HAP-1 (cell line): ENCODE measurements at places on chromosomes 13 and 19.

DNA sequence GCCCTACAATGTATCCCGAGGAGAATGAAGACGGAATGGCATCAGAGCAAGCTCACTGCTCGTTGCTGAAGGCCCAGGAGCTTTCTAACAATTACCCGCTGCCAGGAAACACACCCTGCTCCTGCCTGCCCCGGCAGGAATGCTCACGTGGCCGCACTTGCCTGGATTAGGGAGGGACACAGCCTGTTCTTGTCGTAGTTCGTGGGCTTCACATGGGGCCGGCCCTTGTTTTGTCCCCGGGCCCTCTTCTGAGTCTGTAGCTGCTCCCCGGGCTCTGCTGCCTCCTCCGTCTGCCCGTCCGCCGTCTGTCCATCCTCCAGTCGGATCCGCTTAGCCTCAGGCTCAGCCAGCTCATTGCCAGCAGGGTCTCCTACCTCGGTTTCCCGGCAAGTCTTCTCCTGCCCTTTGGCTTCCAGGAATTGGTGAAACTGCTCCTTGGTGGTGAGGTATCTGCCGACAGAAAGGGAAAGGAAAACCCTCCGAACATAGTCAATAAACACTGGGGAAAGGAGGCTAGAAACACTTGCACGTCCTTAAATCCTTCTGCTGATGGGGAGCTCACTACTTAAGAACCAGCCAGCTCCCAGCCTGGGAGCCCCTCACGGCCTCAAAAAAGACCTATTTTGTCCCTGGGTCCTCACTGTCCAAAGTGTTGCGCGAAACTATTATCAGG lies 941 bp downstream of the DUS3L start:
- no peak for DNase-seq

GRCh38 chr19:43811837-43812236 lies 9.6 kb upstream of the LYPD5 start:
- no peak for DNase-seq

- peak; percentile 55 for DNase-seq
Measured at GRCh38 chr13:31209172-31209840, 9.5 kb downstream of the B3GLCT start.

DNA sequence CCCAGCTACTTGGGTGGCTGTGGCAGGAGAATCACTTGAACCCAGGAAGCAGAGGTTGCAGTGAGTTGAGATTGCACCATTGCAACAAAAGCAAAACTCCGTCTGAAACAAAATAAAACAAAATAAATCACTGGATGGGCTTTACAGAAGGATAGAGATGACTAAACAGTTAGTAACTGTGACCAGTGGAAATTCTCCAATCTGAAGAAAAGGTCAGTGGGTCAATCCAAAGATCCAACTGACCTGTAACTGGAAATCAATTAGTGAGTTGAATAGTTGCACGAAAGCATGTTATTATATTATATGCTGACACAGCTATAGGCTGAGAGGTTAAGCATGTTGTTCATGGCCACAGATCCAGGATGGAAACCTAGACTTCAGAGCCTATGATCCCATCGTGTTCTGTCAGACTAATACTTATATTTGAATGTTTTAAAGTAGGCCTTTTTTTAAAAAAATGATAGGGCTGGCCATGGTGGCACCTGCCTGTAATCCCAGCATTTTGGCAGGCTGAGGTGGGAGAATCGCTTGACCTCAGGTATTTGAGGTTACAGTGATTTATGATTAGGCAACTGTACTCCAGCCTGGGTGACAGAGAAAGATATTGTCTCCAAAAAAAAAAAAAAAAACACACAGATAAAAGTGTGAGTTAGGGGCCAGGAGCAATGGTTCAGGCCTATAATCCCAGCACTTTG lies 1.4 kb downstream of the ECH1 start:
- DNase-seq: no peak

DNA sequence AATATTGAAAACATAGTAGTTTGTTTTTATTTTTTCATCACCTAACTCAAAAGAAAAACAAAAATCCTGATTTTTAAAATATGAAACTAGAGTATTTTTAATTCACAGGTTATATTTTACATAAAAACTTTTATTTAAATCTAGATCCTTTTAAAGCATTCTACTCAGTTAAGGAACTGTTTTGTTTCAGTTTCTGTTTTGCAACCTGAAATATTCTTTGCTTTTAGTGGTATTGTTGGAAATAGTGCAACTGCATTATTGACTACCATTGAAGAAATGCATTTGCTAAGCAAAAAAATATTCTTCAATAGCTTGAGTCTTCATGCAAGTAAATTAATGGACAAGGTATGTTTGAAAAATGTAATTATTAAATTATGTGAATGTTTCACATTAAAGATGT lies 43.8 kb downstream of the COG6 start:
- no peak for DNase-seq

DNA sequence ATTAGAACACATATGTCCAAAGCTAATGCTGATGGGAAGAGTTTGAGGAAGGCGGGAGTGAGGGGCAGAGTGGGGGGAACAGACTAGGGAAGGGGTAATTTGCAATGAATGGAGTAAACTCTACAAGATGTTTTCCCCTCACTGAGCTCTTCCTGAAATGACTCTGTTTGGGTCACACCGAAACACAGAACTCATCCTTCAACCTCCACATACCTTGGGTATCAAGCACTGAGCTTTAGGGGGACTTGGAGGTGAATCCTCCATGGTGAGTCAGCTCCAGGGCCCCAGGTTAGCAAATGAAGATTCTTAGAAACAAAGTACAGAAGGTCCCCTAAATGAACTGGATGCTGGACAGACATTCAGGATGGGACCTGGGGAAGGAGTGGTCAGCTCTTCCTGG lies 1.3 kb upstream of the SIGLEC10 start:
- no peak for DNase-seq

- DNase-seq: no peak
Measured at GRCh38 chr19:55284405-55285058, 735 bp downstream of the BRSK1 start.

GRCh38 chr13:48542581-48543341 lies 9.9 kb upstream of the RCBTB2 start:
- peak; percentile 25 for DNase-seq

GRCh38 chr13:84446972-84447639 lies 564.8 kb upstream of the SLITRK1 start:
- DNase-seq: no peak

DNA sequence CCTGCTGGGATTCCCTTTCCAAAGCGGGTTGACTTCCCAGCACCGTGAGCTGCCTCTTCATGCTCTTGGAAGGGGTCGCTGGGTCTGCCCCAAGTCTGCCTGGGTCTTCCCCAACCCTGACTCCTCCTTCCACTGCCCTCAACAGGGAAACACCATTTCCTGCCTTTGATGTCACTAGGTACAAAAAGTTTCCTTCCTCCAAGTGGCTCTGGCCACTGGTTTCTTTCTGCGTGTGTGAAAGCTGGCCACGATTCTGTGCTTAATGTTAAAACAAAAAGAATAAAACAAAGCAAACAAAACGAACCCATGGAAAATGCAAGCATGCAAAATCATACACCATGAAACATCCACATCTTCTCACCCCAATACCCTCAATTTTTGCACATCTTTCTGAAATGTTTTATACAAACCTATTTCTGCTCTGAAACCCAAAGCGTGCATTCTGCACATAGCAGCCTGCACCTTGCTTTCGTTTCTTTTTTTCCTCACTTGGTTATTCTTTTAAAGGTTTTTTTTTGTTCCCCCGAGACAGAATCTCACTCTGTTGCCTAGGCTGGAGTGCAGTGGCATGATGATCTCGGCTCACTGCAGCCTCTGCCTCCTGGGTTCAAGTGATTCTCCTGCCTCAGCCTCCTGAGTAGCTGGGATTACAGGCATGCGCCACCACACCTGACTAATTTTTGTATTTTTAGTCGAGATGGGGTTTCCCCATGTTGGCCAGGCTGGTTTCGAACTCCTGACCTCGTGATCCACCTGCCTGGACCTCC lies 12.5 kb upstream of the TNFSF9 start:
- DNase-seq: no peak

DNA sequence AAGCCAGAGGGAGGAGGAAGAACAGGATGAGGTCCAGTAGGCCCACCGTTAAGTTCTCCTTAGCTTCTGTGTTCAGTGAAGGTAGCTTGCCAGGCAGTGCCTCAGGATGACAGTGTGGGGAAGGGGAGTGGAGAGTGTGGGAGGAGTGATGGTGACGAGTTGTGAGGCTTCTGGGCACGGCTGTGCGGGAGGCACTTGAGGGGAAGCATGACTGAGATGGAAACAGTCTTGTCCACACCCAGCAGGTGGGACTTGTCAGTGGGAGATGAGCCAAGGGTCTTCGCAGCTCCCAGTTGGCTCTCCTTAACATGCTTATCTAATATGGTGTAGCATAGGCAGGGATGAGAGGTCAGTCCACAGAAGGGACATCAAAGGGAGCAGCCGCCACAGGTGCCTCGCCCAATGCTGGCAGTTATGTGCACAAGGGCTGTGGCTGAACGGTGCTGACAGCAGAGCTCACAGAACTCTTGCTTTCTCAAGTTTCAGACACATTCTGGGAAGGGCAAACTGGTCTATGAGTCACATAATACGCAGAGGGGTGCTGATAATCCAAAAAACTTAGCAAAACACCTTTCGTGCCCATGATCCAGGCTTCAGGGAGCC lies 47.5 kb downstream of the OXGR1 start:
- no peak for DNase-seq

DNA sequence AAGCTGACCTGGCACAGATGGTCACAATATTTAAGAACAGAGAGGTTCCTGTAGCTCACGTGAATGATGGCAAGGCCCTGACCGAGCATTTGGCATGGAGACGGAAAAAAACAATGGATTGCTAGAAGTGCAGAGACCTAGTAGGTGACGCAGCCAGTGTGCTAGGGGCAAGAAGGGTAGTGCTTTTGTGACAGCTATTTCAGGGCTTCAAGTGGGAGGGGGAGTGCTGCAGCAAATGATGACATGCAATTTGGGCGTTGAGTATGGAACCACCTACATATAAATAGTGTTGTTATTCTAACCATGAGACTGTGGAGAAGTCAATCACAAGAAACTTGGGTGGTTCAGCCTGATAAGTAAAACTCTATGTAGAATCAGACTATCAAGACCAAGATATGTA lies 65.7 kb upstream of the IL17D start:
- DNase-seq: no peak
